ENCODE measurements at places on chromosomes 6 and 20.

GRCh38 chr6:22108199-22108598 lies 188.6 kb downstream of the PRL start:
- DNase-seq, result peak; percentile 24

DNA sequence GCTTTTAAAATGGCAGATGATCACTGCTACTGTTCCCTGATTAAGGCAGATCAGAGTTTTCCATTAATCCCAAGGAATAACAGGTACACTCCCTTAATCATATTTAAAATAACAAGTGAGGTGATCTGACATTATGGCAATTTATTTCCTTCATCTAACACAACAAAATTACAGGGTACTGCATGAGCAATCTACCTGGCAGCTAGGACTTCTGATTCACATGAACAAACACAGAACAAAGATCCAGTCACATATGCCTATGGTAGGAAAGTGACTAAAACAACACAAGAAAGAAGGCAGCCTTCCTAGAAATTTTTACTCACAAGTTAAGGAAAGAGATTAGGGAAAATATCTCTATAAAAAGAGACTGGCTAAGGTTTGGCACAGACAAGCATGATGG lies 33.2 kb downstream of the MAP7 start:
- DNase-seq, result no peak

GRCh38 chr6:2831392-2831791 lies 10.3 kb downstream of the SERPINB1 start:
- no peak for DNase-seq

DNA sequence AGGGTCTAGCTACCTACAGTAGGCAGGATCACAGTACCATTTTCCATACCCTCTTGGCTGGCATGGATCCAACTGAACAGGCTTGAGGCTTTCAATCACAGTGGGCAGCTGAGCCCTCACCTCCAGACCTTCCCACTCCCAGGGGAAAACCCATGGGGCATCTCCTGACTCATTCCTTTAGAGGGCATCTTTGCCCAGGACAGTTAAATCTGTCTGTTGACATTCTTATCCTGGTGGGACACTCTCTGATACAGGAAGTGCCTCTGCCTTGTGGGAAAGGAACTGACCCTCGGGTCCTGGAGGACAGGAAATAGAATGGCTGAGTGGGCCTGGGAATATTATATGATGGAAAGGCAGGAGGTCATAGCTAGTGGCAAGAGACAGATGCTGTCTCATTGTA lies 10.2 kb upstream of the EPB41L1 start:
- no peak for DNase-seq

- DNase-seq, result no peak
These were observed 232.8 kb downstream of the CDH26 start for GRCh38 chr20:60191014-60191413.

DNA sequence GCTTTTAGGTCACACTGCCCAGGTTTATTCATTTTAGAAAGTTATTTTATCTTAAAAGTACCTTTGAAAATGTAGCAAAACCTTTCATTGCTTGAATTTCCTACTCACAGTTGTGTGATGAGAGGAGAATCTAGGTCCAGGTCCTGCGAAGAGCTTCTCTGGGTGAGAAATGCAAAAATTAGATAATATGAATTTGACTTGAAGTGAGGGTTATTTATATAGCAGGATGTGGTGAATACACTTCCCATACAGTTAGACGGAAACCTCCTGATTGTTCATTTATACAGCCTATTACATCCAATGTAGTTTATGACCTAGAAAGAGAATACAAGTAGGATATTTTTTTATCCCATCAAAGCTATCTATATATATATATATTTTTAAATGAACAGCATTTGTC lies 30.5 kb downstream of the CDKAL1 start:
- DNase-seq, result no peak

GRCh38 chr20:23003077-23003635 lies 32.0 kb upstream of the SSTR4 start:
- DNase-seq, result no peak

GRCh38 chr20:9416421-9416820 lies 98.0 kb upstream of the LAMP5 start:
- no peak for DNase-seq

GRCh38 chr6:159828074-159828473 lies 28.0 kb downstream of the PNLDC1 start:
- DNase-seq, result no peak

GRCh38 chr6:8803181-8803760 lies 367.9 kb upstream of the SLC35B3 start:
- no peak for DNase-seq

DNA sequence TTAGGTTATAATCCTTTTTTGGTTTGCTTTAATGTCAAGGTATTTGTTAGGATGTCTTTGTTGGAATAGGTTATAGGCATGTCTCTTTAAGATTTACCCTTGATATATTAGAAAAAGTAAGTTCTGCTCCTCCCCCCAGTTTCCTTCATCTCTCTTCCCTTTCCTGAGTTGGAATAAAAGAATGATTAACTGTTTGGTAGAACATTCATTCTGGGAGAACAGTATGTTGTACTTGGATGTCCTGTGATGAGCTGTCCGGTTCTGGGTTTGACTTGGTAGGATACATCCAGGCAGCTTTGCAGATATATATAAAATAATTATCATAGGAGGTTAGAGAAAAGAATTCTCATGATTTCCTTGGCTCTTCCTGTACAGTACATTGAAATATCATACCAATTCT lies 199.6 kb upstream of the RREB1 start:
- DNase-seq, result no peak

- no peak for DNase-seq
These were observed 46.7 kb upstream of the FNDC1 start for GRCh38 chr6:159122453-159122852.

DNA sequence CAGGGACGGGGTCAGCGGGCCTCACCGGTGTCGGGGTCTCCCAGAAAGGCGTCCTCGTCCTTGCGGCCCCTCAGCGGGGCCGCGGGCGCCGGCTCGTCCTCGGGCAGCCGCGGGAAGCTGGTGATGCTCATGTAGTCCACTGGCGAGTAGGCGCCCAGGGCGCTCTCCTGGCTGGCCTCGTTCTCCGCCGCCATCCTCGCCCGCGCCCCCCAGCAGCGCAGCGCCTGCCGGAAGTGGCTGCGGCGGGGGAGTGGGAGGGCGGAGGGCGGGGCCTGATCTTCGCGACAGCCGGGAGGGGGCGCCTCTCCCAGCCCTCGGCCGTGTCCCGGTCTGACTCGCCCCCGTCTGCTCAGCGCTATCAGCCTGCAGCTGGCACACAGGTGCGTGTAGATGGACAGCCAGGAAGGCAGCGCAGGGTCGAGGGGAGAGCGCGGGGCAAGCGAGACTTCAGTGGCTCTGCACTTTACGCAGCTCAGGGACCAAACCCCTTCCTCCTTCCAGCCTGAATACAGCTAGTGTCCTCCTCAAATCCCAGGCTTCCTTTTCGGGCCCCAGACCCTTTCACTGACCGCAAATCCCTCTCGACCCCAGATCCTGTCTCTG lies at the start of gene GGT7:
TSS of gene GGT7 (minus strand) at position 235 of the 603 bp plus-strand sequence. CDS start at position 194, 41 bp downstream.
- DNase-seq, result peak; percentile 84

DNA sequence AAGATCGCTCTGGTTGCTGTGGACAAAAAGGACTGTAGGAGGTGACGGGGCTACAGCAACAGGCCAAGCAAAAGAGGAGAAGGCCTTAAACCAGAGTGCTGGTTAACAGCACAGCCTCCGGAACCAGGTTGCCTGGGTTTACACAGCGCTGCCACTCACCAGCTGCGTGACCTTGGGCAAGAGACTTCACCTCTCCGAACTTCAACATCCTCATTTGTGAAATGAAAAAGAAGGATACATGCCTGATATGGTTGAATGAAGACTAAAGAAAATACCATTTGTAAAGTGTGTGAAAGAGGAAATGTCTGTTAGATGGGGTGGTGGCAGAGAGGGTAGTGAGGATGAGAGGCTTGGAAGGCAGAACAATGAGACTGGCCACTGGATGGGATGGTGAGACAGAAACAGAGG lies 44.9 kb downstream of the PREX1 start:
- DNase-seq, result no peak

DNA sequence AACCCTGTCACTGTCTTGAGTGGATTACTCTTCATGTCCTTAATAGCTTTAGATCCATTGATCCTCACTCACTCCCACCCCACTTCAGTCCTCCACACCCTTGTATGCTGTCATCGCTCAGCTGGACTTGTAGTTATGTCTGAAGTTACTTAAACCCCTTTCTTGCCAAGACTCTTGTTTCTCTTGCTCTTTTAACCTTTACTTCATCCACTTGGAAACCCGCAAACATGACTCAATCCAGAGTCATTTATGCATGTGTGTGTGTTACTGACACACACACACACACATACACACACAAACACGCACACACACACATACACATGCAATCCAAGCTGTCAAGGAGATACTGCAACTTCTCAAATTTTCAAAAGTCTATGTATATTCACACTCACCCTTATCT lies 341.8 kb downstream of the SYNE1 start:
- DNase-seq, result no peak

DNA sequence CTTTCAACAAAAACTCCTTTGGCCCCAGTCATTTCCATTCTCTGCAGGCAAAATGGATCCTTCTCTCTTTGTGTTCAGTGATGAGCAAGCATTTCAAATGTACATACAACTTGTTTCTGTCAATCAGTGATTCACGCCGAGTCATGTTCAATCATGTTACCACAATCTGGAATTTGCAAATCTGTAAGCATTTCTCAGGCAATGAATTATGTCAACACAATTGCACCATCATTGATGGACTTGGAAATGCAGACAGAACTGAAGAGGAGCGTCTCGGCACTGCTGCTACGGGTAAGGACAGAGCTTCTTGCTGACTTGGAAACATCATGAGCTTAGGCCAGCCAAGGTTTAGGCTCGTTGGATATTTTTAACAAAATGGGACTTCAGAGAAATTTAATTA lies 132.8 kb upstream of the AGPAT4 start:
- DNase-seq, result no peak

GRCh38 chr6:14037402-14038277 lies 79.9 kb upstream of the CD83 start:
- no peak for DNase-seq

GRCh38 chr6:41200901-41201763 lies at the start of gene TREML2:
Gene TREML2 (minus strand): TSS chr6:41201149. CDS start chr6:41201008, 141 bp downstream.
- DNase-seq, result no peak

DNA sequence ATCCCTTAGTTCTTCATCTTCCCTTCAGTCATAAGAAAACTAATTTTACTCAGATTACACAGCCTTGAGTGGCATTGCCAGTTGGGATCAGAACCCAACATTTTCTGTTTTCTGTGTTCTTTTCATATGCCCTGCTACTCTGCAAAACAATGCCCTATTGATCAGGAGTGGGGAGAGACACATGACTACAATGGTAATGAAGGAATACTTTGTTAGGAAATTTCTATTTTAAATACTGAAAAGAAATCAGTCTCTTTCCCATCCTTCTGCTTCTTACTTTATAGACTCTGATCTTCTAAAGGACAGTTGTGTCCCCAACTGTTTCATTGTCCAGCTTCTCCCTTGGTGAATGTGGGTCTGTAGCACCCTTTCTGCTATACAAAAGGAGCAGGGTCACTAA lies 5.5 kb upstream of the PKIB start:
- DNase-seq, result no peak

DNA sequence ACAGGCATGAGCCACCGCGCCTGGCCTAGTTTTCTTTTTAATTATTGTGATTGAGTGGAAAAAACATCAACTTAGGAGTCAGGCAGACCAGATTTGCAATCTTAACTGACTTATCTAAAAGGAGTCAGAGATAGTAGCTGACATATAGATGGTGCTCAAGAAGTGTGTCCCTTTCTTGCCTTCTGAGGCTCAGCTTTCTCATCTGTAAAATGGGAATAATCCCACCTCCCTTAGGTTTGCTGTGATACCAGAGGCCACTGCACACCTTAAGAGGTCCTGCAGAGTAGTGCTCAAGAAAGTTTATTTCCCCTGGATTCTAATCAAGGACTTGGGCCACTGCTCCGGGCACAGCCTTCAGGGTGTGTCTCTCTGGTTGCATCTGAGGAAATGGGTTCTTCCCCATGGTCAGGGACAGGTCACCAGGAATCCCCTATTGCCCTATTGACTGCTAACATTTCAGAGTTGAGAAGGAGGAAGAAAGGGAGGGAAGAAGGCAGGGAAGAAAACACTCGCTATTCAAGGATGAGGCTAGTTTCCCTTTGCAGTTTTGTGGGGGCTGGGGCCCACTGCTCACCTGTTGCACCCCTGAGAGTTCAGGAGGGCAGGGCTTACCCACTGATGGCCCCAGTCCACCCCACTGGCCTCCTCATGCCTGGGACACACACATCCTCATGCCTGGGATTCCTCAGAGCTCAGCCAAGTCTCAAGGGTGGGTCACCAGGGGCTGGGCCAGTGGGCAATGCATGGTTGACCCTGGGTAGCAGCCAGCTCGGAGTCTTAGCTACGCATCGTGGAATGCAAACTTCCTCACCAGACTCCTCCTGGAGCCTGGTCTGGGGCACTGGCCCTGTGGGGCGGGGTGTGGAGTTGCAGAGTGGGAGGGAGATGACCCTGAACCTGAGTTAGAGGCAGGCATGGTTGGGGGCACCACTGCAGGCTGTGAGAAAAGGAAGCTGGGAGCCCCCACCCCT lies 21.2 kb downstream of the C6orf132 start:
- DNase-seq, result no peak

GRCh38 chr20:43940518-43941225 lies 26.0 kb downstream of the TOX2 start:
- DNase-seq, result no peak

DNA sequence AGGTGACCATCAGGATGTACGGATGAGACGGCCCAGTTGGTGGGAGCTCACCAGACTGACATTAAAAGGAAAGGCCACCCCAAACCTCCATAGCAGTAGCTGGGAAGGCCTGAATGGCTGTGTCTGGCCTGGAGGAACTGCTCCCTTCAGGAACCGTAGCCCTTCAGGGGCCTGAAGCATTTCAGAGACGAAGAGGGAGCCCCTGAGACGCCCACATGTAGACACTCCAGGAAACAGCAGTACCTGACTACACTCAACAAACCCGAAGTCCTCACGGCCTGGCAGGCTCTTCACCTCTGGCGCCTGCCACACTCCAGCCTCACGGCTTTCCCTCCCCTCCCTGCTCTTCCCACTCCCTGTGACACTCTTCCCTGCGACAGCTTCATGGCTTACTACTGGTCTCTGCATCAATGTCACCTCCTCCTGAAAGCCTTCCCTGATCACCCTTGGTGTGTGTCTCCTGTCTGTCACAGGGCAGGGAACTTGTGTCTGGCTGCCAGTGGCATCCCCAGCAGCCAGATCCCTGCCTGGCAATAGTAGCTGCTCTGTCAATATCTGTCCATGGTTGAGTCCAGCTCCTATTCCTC lies 14.6 kb upstream of the STX16 start:
- no peak for DNase-seq

DNA sequence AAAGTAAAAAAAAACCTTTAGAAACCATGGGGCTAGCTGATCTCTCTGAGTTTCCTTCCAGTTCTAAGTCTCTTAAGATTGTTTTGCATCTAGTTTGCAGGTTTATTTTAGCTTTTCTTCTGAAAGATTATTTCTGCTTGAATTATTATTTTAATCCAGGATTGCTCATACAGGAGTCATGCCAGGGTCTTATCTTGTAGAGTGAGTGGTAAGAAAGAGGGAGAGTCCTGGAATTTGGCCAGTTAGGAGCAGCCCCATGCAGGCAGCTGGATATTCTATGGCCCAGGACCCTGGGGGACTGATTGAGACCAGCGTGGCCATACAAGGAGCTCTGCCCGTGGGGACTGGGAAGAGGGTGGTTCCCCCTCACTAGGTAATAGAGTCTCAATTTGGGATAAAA lies 178.9 kb upstream of the HEY2 start:
- DNase-seq, result no peak
